ENCODE measurements at places on chromosomes 7 and 10.

- no peak for DNase-seq
These were observed 1.4 kb upstream of the SVIL start for GRCh38 chr10:29636178-29636577.

- DNase-seq, result no peak
These were observed 306.4 kb downstream of the PAXIP1 start for GRCh38 chr7:154696556-154696955.

- no peak for DNase-seq
These were observed 101.5 kb downstream of the MICALL2 start for GRCh38 chr7:1357601-1358271.

DNA sequence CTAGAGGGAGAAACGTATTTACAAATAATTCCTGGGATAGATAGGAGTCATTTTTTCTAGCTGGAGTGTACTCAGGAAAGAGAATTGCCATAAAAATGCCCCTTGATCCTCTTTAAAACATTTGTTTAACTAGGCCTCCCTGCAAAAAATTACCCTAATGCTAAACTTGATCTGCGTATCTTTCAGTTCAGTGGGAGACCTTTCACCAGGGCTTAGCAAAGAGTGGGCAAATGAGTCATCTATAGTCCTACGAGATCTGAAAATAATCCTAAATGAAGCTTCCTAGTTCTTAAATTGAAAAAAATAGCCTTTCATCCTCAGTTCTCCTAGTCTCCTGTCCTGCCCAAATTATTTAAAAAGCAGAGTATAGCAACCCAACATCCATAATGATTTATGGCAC, 198.6 kb upstream of the FRMD4A start:
- DNase-seq, result no peak

GRCh38 chr10:106438386-106438785, 726.1 kb downstream of the SORCS1 start:
- no peak for DNase-seq

- no peak for DNase-seq
These were observed 26.8 kb downstream of the ELFN1 start for GRCh38 chr7:1696671-1697498.

DNA sequence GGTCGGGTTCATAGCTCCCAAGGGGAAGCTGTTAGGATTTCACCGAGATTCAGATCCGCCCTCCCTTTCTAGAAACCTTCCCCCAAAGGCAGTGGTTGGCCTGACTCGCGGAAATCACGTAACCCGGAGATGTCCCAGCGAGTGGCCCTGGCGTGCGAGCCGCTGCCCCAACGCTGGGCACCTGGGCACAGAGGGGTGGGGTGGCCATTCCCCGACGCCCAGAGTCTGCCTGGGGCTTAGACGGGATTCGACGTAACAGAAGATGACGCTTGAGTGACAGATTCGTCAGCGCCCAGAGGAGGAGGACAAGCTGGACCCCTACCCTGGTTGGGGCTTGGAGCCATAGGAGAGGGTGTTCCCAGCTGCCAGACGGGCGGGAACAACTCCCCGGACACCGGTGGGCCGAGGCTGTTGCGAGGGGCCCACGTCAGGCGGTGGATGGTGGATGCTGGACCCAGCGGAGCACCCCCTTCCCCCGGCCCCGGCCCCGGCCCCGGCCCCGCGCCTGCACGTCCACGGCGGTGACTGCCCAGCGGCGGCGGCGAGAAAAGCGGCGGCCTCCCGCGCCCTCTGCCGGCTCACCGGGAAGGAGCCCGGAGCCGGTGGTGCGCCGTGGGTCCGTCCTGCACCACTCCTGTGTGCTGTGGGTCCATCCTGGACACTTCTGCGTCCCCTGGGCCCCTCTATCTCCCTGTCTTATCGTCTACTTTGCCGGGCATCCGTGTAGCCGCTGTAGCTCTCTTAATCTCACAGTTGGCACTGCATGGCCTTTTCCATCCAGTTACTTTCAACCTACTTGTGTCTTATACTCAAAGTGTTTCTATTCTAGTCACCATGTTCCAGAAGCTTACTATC, 35.4 kb upstream of the KNDC1 start:
- no peak for DNase-seq

DNA sequence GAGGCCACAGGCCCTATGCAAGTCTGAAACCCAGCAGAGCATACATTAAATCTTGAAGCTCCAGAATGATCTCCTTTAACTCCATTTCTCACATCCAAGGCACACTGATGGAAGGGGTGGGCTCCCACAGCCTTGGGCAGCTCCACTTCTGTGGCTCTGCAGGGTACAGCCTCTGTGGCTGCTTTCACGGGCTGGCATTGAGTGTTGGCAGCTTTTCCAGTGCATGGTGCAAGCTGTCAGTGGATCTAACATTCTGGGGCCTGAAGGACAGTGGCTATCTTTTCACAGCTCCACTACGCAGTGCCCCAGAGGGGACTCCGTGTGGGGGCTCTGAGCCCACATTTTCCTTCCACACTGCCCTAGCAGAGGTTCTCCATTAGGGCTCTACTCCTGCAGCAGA, 265.7 kb upstream of the MAGI2 start:
- no peak for DNase-seq

DNA sequence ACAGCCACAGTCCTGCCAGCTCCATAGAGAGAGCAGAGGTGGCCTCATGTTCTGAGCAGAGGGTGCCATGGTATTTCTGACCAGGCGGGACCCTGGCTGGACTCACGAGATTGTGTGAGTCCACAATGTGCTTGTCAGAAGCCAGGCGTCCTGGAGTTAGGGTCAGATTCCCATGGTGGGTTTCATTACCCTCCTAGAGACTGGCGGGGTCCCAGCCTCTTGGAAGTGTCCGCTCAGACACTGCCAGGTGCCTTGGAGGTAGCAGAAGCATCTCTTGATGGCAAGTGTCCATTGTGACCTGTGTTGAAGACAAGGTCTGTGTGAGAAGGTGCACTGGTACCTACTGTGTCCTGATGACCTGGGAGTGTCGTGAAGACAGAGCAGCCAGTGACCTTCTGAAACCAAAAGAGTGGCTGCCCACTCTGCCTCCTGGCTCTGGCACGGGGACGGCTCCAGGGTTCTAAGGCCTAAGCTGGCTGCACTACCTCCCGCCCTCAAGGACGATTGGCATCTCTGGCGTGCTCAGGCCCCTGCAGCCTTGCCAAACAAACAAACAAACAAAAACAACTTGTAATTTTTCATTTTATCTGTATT, 56.8 kb downstream of the MGMT start:
- DNase-seq, result no peak

- no peak for DNase-seq
These were observed 130.9 kb downstream of the TES start for GRCh38 chr7:116340943-116341907.

- DNase-seq, result no peak
These were observed 162.5 kb downstream of the SNX10 start for GRCh38 chr7:26454180-26454579.

- DNase-seq, result no peak
These were observed 9.5 kb upstream of the ING3 start for GRCh38 chr7:120941064-120941463.

DNA sequence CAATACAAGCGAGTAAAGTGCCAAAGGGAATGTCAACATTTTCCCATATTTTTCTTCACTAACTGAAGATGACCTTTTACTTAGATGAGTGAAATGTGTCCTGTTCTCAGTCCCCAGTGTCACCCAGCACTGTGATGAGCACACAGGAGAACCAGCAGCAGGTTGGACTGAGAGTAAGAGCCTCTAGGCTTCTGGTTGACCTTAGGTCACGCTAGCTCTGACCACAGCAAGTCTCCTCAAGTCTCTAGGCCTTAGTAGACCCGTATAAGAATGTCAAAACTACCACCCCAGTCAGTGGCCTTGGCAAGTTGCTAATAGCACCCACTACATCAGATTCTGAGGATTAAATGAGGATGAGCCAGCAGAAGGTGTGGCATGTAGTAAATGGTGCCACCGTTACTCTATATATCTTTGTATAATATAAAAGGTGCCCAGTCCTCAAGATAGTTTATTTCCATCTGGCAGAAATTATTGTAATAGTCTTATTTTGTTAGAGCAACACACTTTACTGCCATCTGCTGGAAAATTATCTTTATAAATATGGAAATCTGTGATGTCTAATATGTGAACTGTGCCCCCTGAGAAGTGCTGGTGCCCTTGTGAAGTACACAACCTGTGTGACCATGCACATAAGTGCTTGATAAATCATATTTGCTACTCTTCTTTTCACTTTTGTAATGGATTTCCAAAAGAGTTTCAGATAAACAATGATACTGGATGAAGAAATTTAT, 75.7 kb downstream of the SPAG6 start:
- DNase-seq, result no peak

DNA sequence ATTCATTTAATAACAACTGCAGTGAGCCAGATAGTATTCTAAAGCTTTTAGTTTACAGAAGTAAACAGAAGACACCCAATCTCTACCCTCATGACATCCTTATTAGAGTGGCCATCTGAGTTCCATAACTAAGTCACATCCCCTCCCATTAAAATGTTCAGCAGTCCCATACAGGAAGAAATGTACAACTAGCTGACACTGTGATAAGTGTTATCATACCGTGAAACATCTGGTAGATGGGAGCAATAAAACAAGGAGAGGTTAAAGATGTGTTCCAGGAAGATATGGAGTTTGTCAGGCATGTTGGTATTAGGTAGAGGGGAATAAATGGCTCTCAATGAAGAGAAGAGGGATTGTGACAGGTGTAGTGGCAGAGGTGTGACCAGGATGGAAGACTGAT, 60.5 kb upstream of the CAV2 start:
- no peak for DNase-seq

GRCh38 chr7:106767078-106767477, 98.0 kb upstream of the PIK3CG start:
- DNase-seq, result no peak

- DNase-seq, result no peak
These were observed 176.4 kb upstream of the RHEB start for GRCh38 chr7:151695951-151696541.

DNA sequence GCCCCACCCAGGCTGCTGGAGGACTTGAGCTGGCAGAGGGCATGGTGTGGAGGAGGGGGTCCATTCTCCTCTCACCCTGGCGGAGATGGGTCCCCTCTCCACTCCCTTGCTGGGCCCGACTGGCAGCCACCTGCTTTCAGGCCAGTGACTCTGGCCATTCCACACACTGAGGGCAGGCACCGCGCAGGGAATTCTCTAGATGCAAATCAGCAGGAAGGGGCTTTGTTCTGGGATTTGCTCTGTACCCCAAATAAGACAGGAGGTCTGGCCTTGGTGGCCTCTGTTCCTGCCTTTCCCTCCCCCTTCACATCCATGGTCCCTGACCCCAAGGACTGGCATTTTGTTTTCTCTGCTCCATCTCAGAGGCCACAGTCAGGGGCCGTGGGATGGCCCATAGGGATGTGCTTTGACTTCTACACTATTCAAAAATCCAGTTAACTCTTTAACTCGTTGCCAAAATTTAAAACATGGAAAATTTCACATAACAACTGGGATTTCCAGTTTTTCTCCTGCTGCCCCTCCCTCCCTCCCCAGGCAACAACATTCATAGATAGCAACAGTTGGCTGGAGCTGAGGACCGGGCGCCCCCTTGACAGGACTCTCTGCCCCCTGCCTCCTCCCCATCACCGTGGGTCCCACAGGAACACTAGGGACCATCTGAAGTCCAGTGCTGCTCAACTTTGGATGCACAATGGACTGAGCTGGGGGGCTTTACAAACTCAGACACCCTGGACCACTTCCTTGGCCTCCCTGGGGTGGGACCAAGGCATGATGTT, 33.9 kb downstream of the PPIF start:
- DNase-seq, result no peak

GRCh38 chr10:19592276-19592675, 224.0 kb upstream of the PLXDC2 start:
- DNase-seq, result no peak

GRCh38 chr7:17401791-17402627, 103.6 kb downstream of the AHR start:
- DNase-seq, result no peak

DNA sequence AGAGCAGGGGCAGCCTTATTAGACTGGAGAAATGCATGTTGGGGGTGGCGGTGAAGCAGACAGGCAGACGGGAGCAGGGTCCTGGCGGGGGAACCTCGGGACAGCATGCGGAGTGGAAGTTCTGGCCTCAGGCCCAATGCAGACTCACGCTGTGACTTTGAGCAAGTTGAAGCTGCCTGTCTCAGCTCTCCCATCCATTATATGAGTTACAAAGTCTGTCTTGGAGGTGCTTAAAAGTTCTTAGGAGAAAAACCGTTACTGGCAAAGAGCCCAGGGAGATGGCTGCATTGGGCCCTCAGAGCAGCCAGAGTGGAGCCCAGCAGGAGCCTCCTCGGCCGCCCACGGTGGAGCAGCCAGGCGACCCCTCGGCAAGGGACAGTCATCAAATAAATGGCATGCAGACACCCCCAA, 509.5 kb downstream of the PLXNA4 start:
- no peak for DNase-seq

DNA sequence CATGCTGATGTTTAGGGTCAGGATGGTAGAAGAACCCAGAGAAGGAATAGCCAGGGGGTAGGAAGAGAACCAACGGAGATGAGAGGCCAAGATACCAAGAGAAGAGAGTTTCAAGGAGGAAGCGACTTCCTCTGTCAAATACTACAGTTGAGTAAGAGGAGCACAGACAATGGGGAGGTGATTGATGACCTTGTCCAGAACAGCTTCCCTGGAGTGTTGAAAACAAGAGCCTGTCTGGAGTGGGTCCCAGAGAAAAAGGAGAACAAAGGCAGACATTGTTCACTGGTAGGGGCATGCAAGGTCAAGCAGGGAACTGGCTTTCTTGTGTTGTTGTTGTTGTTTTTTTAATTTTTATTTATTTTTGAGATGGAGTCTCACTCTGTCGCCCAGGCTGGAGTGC, 9.6 kb upstream of the TRIM56 start:
- no peak for DNase-seq

DNA sequence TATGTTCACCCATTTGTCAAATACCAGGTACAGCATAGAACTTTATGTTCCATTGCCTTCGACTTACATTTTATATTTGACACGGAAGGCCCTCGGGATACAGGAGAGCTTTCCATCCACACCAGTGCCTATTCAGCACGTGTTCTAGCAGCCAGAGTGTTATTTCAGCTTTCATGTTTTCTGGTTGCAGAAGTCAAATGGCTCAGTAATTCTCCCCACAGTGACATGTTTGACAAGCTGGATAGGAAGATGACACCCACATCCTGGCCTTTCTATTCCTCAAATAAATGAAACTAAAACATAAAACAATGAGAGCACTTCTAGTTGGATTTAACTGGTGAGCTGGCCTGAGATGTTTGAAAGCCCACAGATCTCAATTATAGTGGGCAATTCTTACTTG, 173.4 kb downstream of the SORCS1 start:
- DNase-seq, result no peak

GRCh38 chr7:139838876-139839275, 9.8 kb downstream of the TBXAS1 start:
- DNase-seq, result no peak

- no peak for DNase-seq
These were observed 14.3 kb downstream of the SEMA3D start for GRCh38 chr7:85172530-85172941.

- no peak for DNase-seq
These were observed 478.3 kb downstream of the TNS3 start for GRCh38 chr7:47103498-47104205.

Data from activated T-helper 9 cell treated with anti-CD3 and anti-CD28 coated beads, Interleukin-2, amount 50 U/mL, for 16 hours (primary cell).